ENCODE measurements at places on chromosomes 7 and 10. TPM values are rescaled to one million over a fixed set of nuclear protein-coding genes. Genes with fewer than 3 reads are reported as not detected.

- no peak for DNase-seq
Observed at GRCh38 chr7:132489776-132490237, 86.5 kb downstream of the PLXNA4 start.

- no peak for DNase-seq
Observed at GRCh38 chr10:1615186-1615954, 122.0 kb downstream of the ADARB2 start.

DNA sequence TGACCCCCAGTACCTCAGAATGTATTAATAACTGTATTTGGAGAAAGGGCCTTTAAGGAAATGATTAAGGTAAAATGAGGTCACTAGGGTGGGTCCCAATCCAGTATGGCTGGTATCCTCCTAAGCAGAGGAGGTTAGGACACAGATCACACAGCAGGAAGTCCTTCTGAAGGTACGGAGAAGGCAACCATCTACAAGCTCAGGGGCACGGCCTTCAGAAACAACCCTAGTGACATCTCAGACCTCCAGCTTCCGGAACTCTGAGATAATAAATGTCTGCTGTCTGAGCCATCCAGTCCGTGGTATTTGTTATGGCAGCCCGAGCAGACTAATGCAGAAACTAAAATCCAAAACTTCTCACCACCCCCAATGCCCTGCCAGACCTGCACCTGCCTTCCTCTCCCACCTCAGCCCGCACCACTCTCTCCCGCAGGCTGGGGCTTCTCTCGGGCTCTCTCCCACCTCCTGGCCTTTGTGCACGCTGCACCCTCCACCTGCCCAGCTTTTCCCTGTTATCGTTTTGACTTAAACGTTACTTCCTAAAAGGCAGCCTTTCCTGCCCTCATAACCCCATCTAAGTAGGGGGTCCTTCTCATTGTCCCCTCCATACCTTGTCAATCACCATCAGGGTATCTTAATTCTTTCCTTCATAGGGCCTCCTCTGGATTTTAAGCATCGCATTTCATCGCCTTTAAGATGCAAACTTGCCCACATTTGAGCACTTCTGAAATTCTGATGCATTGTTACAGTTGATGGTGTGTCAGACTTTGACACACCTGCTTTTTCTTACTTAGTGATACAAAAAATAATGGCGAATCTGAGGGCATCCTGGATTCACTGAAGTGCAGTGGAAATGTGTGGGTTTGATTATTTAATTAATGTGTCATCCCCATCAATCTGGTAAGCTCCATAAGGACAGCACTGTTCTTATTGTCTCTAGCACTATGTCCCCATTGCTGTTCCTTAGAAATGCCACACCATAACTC, 32.2 kb upstream of the AQP1 start:
- DNase-seq = no peak

- no peak for DNase-seq
Observed at GRCh38 chr7:15603124-15603523, 41.3 kb upstream of the AGMO start.

- DNase-seq = peak; percentile 50
Observed at GRCh38 chr10:21160116-21160515, 263.0 kb upstream of the NEBL start.

DNA sequence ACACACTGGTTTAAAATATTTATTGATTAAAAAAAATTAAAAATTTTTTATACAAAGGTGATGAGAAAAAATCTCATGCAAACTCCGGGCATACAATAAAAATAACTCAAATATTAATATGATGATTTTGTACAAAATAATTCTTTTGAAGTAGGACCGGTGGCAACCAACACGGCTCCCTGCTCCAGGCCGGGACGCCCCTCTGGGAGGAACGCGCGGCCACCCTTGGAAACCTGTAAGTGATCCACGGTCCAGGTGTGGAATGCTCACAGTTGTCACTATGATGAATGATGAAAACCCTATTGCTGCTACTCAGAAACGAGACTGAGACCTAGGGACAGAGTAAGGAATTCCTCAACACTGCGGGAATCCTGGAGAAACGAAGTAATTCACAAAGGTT, 219.1 kb downstream of the TCERG1L start:
- no peak for DNase-seq

GRCh38 chr7:88256906-88257305, 37.1 kb upstream of the SRI start:
- no peak for DNase-seq

- no peak for DNase-seq
Observed at GRCh38 chr7:73518470-73518869, 3.6 kb downstream of the BAZ1B start.

- no peak for DNase-seq
Observed at GRCh38 chr10:28619455-28619854, 57.9 kb upstream of the BAMBI start.

GRCh38 chr10:118373786-118374185, 31.7 kb upstream of the FAM204A start:
- no peak for DNase-seq

DNA sequence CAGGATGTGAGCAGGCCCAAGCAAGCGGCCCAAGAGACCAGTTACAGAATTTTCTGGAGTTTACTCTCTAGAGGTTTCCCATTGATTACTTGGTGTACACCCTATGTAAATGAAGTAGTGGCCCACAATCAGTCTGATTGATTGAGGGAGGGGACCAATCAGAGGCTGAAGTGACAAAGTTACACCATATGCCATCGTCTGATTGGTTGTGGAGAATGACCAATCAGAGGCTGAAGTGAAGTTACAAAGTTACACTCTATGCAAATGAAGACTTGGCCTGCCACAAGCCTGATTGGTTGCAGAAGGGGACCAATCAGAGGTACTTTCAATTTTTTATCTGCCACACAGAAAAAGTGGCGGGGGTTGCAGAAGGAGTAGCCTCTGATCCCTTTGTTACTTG, 83.7 kb downstream of the KIF20B start:
- DNase-seq = no peak

DNA sequence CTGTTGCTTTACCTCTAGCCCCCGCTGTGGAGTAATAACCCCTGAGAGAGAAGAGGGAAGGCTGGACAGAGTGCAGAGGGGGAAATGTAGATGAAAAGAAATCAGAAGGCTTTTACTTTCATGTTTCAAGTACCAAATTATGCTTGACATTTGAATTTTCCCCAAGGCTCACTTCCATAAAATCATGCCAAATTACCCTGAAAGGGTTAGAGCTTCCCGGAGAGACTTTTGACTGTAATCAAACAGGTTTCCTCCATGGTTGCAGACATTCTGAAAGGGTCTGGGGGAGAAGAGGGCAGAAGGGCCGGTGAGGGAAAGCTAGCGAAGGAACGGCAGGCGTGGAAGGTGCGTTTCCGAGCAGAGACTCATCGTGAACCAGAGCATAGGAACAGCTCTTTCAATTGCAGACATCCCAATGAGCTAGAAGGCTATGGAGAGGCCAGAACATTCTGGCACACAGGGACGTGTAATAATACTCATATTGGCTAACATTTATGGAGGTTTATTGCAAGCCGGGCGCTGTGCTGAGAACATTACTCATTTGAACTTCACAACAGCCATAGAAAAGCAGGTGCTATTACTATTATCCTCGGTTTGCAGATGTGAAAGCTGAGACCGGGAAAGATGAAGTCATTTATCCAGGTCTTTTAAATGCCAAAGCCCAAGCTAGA, 620.8 kb upstream of the AUTS2 start:
- no peak for DNase-seq

PNLIPRP3 gene
- 0.29 TPM for total RNA-seq

ARHGEF35 gene
- 31.8 TPM for total RNA-seq

UPK3BL1 gene
- total RNA-seq = 31.3 TPM

HMX2 gene
- total RNA-seq = not detected
